Tongue (tissue), 3 donors: ENCODE measurements at places on chromosomes 7 and 10. TPM values are rescaled to one million over a fixed set of nuclear protein-coding genes. Genes with fewer than 3 reads are reported as not detected.

Gene TMEM225B
- not detected for total RNA-seq

Gene PNPLA8
- total RNA-seq = 43.0 TPM

DNA sequence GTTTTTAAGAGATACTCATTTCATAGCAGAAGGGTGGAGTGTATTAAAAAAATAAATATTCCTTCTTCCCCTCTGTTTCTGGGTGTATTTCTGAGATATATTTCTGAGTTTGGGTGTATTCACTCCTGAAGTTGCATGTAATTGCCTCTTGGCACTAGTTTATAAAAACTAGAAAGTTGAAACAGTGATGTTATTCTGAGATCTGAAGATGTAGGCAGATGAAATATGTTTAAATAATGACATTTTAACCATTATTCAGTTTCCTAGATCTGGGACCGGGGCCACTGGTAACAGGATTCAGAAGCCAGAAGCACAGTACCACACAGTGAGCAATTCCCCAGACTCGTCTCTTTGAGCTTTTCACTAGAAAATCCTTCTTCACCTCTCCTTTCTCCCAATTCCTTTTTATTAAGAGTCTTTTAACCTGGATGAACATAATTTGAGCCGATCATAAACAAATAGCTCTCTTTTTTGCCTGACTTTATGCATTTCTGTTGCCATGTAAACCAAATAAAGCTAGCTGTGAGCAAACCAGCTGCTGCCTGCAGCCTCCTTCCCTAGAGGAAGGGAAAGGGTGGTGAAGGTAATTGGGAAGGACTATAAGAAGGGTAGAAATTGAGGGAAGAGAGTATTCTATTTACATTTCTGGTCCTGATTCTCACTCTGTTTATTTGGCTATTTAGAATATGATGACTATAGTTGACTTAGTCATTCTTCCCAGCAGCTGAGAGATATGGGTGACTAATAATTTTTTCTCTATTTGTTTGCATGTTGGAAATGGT is 101.8 kb upstream of the STRIP2 start:
- peak; percentile 34 for DNase-seq

Gene PLXNA4
- total RNA-seq = 5.7 TPM

GRCh38 chr10:122047560-122047959 is 58.6 kb downstream of the TACC2 start:
- no peak for DNase-seq

Gene OR2A1
- 0.10 TPM for total RNA-seq

GRCh38 chr7:2680792-2681490 is 7.1 kb upstream of the AMZ1 start:
- peak; percentile 81 for DNase-seq

GRCh38 chr7:123612024-123612423 is 10.4 kb downstream of the ASB15 start:
- no peak for DNase-seq

Gene PLXDC2
- 54.1 TPM for total RNA-seq
